ENCODE measurements at places on chromosomes 13 and 19. TPM values are rescaled to one million over a fixed set of nuclear protein-coding genes. Genes with fewer than 3 reads are reported as not detected.

LIM2 gene
- total RNA-seq: not detected

LYPD3 gene
- total RNA-seq: 0.09 TPM

KL gene
- total RNA-seq: under 0.01 TPM

ZNF507 gene
- total RNA-seq: 10.2 TPM

PROZ gene
- not detected for total RNA-seq

ZNF134 gene
- 18.8 TPM for total RNA-seq

SH3GL1 gene
- total RNA-seq: 25.7 TPM

TMEM272 gene
- not detected for total RNA-seq

LINGO3 gene
- total RNA-seq: under 0.01 TPM

CACNG8 gene
- 0.43 TPM for total RNA-seq

GFY gene
- total RNA-seq: not detected

OR7D2 gene
- total RNA-seq: not detected

IGSF23 gene
- total RNA-seq: not detected

FCER2 gene
- not detected for total RNA-seq

HDGFL2 gene
- 61.9 TPM for total RNA-seq

RGL3 gene
- total RNA-seq: 1.4 TPM

SGTA gene
- 23.6 TPM for total RNA-seq

ARHGAP45 gene
- total RNA-seq: 0.85 TPM

TEX26 gene
- 0.14 TPM for total RNA-seq

OLFM2 gene
- total RNA-seq: 2.8 TPM

FAM98C gene
- total RNA-seq: 5.7 TPM

LILRB3 gene
- total RNA-seq: not detected

SRRM5 gene
- total RNA-seq: not detected

SLITRK1 gene
- not detected for total RNA-seq

TRIP10 gene
- total RNA-seq: 46.7 TPM

AKT2 gene
- 63.0 TPM for total RNA-seq

CBARP gene
- 1.00 TPM for total RNA-seq

KANK3 gene
- total RNA-seq: 0.18 TPM

LMTK3 gene
- total RNA-seq: 0.09 TPM

ICAM3 gene
- 12.9 TPM for total RNA-seq

GJB2 gene
- total RNA-seq: 0.14 TPM

FAM216B gene
- 0.09 TPM for total RNA-seq

FPR2 gene
- total RNA-seq: not detected

ZNF320 gene
- total RNA-seq: 8.1 TPM

ZSWIM4 gene
- 9.3 TPM for total RNA-seq

OR7C1 gene
- not detected for total RNA-seq

INSL3 gene
- total RNA-seq: not detected

C2CD4C gene
- not detected for total RNA-seq

ZNF285 gene
- 2.0 TPM for total RNA-seq

PVR gene
- 40.5 TPM for total RNA-seq

COL4A2 gene
- total RNA-seq: 194 TPM

PNMA8A gene
- total RNA-seq: 1.4 TPM

KLK12 gene
- not detected for total RNA-seq

KLK1 gene
- not detected for total RNA-seq

ZNF776 gene
- 14.1 TPM for total RNA-seq

IL4I1 gene
- total RNA-seq: 0.46 TPM

GSX1 gene
- not detected for total RNA-seq

Measured in smooth muscle cell of bladder (primary cell).